Activated naive CD4-positive, alpha-beta T cell treated with anti-CD3 and anti-CD28 coated beads, Interleukin-2, amount 50 U/mL, for 16 hours (primary cell): ENCODE measurements at places on chromosomes 6 and 20.

DNA sequence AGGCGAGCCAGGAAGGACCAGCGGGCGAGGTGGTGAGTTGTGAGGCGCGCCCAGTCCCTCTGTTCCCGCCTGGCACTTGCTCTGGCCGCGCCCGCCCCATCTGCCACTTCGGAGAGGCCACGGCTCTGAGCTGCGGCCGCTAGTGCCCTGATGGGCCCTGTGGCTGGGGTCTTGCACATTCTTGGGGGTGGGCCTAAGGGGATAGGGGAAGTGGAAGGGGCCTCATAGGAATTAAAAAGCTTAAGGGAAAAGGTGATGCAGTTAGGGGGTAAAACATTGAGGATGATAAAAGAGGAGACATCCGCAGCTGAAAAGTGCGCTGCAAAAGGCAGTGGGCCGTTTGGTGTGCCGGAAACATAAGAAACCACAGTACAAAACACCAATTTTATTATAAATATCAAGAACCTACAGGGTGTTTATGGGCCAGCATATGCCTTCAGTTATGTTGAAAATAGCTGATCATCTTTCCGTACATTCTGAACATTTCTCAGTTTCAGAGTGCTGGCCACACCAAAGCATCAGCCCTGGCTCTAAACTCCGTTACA lies 1.1 kb upstream of the PSMB8 start:
- DNase-seq: no peak

DNA sequence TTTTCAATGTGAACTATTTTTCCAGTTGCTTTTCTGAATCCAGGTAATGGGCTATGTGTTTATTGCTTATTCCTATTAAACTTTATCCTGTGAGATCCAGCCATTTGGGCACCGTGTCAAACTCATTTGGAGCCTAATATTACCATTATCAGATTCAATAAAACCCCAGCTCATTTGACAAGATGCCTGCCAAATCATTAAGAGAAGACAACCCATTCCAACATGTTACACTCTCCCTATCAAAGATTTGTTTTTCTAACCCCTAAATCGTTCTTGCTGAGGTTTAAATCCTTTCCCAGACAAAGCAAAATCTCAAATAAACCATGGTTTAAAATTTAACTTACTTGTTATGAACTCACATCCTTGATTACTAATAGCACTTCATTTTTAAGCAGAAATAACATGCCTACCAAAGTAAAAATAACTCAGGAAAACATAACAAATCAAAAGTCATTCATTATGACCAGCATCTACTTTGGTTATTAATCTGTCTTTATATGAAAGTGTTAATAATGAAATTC lies 130.0 kb upstream of the TCF21 start:
- DNase-seq: no peak

DNA sequence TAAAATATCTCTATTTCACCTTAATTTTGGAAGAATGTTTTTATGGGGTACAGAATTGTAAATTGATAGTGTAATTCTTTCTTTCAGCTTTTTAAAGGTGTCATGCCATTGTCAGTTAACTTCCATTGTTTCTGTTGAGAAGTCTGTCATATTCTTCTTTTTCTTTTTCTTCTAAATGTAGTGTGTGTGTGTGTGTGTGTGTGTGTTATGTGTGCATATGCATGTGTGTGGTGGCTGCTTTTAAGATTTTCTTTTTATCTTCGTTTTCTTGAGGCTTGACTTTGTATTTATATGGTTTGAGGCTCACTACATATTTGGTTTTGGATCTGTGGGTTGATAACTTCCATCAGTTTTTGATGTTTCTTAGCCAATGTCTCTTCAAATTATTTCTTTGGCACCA lies 176.5 kb downstream of the OGFRL1 start:
- no peak for DNase-seq

- no peak for DNase-seq
These were observed 1.8 kb upstream of the RBM39 start for GRCh38 chr20:35743693-35744491.

DNA sequence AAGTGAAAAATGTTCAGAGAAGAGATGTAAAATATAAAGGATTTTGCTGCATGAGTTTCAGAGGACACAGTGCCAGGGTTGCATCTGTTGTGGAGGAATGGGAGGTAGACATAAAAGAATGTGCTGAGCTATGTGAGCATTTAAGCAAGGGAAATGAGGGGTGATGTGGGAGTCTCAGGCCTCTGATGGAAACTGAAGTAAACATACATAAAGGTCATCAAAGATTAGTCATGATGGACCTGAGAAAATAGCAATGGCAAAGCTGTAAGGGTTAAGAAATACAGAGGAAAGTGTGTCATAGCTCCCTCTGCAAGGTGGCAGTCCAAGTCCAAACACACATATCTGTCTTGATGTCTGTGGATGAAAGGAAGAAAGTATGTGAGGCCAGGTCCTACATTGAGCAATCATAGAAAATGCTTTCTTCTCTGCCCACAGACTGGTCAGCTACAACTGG lies 306.6 kb upstream of the ECI2 start:
- DNase-seq: no peak

GRCh38 chr6:107695061-107695720 lies 128.9 kb downstream of the SCML4 start:
- DNase-seq: no peak

DNA sequence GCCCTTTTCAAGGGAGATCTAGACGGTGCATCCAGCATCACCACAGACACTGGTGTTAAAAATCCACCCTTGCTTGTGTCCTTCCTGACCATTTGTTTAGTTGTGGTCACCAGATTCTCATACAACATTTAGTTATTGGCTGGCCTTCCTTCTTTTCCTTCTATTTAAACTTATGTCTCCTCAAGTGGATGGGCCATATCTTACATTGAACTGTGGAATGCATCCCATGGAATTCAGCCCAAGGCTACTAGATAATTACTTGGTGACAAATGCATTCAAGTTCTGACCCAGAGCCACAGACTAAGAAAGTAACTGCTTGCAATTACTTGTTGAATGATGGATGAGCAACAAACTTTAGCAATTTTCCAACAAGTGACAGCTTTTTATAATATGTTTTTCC lies 198.9 kb upstream of the SSTR4 start:
- DNase-seq: no peak
